ENCODE measurements at places on chromosomes 12 and 14. TPM values are rescaled to one million over a fixed set of nuclear protein-coding genes. Genes with fewer than 3 reads are reported as not detected.

- no peak for DNase-seq
These were observed 48.7 kb upstream of the MAX start for GRCh38 chr14:65150898-65151608.

GRCh38 chr12:128929057-128929456, 75.8 kb downstream of the GLT1D1 start:
- no peak for DNase-seq

EML5 gene
- 1.3 TPM for total RNA-seq

GRCh38 chr14:92959189-92959531, 36.2 kb downstream of the CHGA start:
- DNase-seq = peak; percentile 55

- no peak for DNase-seq
These were observed 6.7 kb downstream of the FOXN4 start for GRCh38 chr12:109302358-109302757.

- no peak for DNase-seq
These were observed 17.7 kb downstream of the WNT5B start for GRCh38 chr12:1646569-1647284.

GRCh38 chr12:52081263-52081733, 1.8 kb downstream of the SMIM41 start:
- DNase-seq = peak; percentile 54

GRCh38 chr12:96334502-96334901, 65.7 kb downstream of the CDK17 start:
- no peak for DNase-seq

- DNase-seq = no peak
These were observed 22.0 kb upstream of the SNRPF start for GRCh38 chr12:95836630-95837239.

DNA sequence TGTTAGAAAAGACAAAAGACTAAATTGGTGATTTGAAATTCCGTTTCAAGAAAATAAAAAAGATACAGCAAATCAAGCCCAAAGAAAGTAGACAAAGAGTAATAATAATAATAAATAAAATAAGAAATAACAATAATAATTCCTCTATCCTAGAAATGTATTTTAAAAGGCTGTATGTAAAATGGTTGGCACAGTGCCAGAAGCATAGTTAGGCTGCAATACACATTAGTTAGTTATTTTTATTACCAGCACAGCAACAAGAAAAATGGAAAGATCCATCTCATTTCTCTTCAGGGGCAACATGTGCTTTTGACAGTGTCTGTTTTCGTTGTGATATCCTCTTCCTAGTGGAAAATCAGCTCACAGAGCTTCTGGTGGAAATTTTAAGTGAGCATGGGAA, 174.1 kb upstream of the TMTC1 start:
- DNase-seq = no peak

- DNase-seq = no peak
These were observed 38.0 kb upstream of the EIF5 start for GRCh38 chr14:103296007-103296406.

- no peak for DNase-seq
These were observed 123.6 kb downstream of the SCN8A start for GRCh38 chr12:51714666-51715065.

GRCh38 chr12:113762155-113762881, 203.8 kb downstream of the RBM19 start:
- DNase-seq = no peak

DNA sequence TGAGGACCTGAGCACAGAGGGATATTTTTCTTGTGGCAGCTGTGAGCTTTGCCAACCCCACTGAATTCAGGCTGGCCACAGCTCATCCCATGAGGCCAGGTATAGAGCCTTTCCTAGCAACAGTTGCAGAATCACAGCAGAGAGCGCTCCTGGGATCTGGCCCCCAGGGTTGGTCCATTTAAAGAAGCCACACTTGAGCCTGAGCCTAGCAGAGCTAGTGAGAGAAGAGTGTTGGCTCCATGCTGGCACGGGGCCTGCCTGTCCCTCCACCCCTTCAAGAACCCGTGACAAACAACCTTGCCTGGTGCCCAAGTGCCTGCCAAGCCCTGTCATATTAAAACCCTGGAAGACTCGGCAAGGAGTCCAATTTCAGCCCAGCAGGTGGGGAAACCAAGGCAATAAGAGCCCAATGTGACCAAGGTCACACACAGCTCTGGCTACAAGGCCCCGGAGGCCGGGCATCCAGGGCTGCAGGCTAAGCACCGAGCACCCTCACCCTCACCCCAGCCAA, 91.6 kb downstream of the LRRC74A start:
- DNase-seq = peak; percentile 70

GRCh38 chr12:64875186-64875585, 50.7 kb downstream of the TBC1D30 start:
- no peak for DNase-seq

- no peak for DNase-seq
These were observed 210.1 kb upstream of the DAAM1 start for GRCh38 chr14:58978343-58978742.

GRCh38 chr12:6031001-6031400, 85.9 kb upstream of the ANO2 start:
- no peak for DNase-seq

GARIN6 gene
- not detected for total RNA-seq

DNA sequence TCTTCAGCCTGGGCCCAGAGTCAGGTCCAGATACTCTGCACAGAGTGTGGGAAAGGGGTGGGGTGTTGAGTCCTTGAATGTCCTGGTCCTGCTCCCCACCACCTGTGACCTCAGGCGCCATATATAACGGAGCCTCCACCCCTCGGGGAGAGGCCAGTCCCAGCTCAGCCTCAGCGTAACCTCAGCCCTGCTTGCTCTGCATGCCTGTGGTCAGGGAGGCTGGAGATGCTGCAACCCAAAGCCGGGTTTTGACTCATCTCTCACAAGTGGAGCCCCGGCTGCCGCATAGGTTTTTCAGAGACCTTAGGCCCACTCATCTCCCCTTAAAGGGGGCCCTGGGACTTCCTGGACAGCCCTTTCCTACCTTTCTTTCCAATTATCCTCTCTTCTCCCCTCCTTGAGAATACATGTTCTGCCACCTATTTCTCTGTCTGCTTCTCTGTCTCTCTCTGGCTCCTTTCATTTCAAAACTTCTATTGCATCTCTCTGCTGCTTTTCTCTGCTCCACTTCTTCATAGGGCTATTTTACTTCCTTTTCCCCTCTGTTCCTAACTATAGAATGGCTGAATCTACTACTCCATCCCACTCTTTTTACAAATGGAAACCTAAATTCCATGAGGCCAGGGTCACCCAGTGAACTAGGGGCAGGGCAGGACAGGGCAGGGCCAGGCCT, 1.2 kb downstream of the ITGB7 start:
- no peak for DNase-seq

ATG2B gene
- total RNA-seq = 20.1 TPM

DNA sequence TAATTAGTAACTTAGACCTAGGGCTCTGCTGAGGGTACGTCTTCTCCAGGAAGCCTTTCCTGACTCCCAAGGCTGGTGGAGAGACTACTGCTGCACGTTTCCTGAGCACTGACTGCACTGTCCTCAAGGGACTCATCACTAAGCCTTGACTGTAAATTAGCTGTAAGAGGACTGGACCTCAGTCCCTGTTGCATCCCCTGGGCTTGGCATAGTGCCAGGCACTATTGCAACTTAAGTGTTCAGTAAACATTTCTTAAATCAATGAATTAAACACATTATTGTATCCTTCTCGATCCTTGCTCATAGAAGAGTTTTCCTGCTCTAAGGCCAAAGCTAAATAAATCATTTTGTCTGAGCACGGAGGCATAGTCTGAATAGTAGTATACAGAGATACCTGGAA, 31.9 kb upstream of the IFNG-AS1 start:
- no peak for DNase-seq

- DNase-seq = peak; percentile 14
These were observed 185.7 kb upstream of the GRIN2B start for GRCh38 chr12:14167005-14167628.

TOMM20L gene
- total RNA-seq = 0.38 TPM

- DNase-seq = no peak
These were observed 32.6 kb upstream of the DAAM1 start for GRCh38 chr14:59155886-59156285.

- no peak for DNase-seq
These were observed 36.6 kb downstream of the DCAF4 start for GRCh38 chr14:72962829-72963312.

GRCh38 chr12:92771001-92771400, 68.2 kb downstream of the PLEKHG7 start:
- no peak for DNase-seq

- DNase-seq = no peak
These were observed 15.2 kb downstream of the GOLGA3 start for GRCh38 chr12:132813443-132813842.

- DNase-seq = no peak
These were observed 29.6 kb upstream of the HELB start for GRCh38 chr12:66272650-66273049.

- DNase-seq = no peak
These were observed 222.3 kb upstream of the NOVA1 start for GRCh38 chr14:26820138-26820537.

DNA sequence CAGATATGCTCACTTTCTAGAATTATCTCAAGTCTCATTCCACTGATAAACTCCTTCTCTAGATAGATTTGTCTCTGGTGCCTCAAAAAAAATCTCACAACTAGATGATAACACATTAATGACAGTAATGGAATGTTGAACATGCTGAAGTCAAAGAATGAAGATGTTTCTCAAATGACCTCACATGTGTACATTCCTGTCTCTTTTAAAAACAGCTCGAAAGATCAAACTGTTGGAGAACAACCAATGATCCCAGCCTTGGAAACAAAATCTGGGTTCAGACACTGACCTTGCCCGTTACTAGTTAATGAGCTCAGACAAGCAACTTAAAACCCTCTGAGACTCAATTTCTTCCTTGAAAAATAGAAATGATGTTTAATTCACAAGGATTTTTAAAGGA, 44.7 kb upstream of the KCNJ8 start:
- DNase-seq = no peak

DNA sequence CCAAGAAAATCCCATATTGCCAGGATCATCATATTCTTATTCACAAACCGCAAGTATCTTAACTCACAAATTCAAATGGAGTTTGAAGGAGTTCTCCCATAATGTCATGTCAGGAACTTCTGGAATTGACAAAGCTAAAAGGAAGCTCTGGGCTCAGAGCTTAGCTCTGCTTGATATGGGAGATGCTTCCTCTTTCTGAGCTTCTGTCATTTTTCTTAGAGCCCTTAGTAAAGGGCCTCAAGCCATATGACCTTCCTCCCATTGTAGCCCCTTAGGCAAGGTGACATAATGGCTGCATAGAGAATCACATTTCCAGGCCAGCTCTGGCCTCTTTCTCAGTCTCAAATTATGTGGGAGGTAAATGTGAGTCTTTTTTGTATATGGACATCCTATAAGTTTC, 40.9 kb downstream of the SLC4A8 start:
- DNase-seq = no peak

- DNase-seq = no peak
These were observed 88.9 kb downstream of the NTF3 start for GRCh38 chr12:5520831-5521230.

KLRC2 gene
- total RNA-seq = not detected

DNA sequence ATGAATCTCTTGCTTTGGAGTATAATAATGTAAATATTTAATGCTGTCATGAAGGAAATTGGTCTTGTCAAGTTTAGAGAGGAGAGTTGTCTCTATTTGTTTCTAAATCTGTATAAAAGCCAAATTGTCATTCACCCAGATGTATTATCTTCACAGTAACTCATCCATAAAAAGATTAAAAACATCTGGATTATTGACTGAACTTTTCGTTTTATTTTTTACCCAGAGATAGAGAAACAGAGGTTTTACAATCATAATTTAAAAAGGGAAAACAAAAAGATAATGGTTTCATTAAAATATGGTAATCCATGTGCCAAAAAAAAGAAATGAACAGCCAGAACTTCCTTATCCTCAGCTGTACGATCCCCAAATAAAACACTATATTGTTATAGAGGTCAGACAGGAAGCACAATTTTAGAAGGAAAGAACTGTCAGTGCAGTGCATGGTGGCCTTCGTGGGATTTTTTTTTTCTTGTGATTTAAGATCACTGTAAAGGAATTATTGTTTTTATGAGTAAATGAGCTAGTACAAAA, 125.9 kb downstream of the ACSS3 start:
- no peak for DNase-seq

- no peak for DNase-seq
These were observed 91.1 kb upstream of the ARID2 start for GRCh38 chr12:45638386-45638785.

- DNase-seq = no peak
These were observed 146.3 kb upstream of the ATF7IP start for GRCh38 chr12:14219156-14219555.

C12orf42 gene
- not detected for total RNA-seq

ART4 gene
- 0.25 TPM for total RNA-seq

Data from pancreas (tissue), 10 donors.